ENCODE measurements at places on chromosomes 5 and 9. TPM values are rescaled to one million over a fixed set of nuclear protein-coding genes. Genes with fewer than 3 reads are reported as not detected.

KIF12 gene
- total RNA-seq, result 3.3 TPM

GKAP1 gene
- 10.9 TPM for total RNA-seq

SMARCA2 gene
- total RNA-seq, result 157 TPM

ACER2 gene
- 11.4 TPM for total RNA-seq

CXXC5 gene
- 37.1 TPM for total RNA-seq

TSLP gene
- total RNA-seq, result not detected
